Umbilical cord (tissue), 2 donors: ENCODE measurements at places on chromosomes 11 and 22. TPM values are rescaled to one million over a fixed set of nuclear protein-coding genes. Genes with fewer than 3 reads are reported as not detected.

Gene GSTT2B
- 7.2 TPM for total RNA-seq

GRCh38 chr11:36402568-36403170, 106.6 kb downstream of the PRR5L start:
- DNase-seq = no peak

Gene RFPL3
- total RNA-seq = 0.48 TPM

DNA sequence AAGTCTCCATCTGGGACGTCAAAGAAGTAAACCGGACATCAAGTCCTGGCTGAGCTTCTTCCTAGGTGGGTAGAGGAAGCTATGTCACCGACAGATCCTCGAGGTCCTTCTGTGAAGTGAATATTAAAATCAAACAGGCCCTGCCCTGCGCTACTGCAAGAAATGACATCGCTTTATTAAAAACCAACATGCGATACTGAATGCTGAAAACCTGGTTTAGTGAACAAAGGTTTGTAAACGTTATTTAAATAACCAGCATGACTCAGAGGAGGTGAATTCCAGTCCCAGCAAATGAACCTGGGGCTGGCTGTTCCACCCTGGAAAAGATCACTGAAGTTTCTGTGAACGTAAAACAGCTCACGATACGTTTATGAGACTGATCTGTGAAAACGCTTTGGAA, 645 bp downstream of the RTCB start:
- DNase-seq = peak; percentile 14

DNA sequence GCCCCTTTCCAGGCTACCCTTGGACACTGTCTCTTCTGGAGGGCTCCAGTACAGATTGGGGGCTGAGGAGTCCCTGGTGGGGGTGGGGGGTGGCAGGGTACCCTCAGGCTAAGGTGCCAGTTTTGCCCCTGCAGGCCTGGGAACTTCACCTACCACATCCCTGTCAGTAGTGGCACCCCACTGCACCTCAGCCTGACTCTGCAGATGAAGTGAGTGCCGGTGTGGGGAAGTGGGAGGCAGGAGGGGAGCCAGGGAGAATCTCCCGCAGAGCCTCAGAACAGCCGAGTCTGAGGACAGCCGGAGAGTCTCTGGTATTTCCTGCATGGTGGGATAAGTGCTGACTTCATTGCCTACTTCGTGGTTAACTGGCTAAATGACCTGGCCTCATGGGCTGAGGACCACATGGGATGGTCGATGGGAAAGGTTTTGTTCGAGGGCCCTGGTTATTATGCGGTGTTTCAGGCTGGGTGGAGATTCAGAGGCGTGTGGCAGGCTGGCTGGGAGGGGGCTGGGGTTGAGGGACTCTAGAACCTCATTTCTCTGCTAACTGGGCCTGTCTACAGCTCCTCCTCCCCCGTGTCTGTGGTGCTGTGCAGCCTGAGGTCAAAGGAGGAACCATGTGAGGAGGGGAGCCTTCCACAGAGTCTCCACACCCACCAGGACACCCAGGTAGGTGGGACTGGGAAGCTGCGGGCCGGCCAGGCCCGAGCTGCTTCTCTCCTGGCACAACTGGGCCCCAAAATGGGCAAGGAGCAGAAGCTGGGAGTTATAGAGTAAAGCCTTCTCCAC, 8.5 kb downstream of the TMEM258 start:
- DNase-seq = no peak

Gene FADD
- 23.8 TPM for total RNA-seq

Gene TPP1
- 59.7 TPM for total RNA-seq

GRCh38 chr22:41983513-41984405, 14.5 kb downstream of the SEPTIN3 start:
- no peak for DNase-seq

DNA sequence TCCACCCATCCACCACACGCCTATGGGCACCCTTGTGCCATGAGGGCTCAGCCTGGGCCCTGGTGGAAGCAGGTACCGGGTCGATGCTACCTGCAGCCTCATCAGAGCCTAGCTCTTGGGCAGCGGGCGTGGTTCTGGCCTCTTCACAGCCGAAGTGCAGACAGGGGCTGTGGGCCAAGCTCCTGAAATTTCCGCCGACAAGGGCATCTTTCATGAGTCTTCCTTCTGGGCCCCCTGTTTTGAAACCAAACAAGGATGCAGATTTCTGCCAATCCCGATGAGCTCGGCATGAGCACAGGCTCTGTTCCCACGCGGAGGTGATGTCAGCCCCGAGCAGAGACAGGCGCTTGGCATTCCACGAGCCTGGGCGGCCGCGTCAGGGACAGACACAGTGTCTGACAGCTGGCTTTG, 22.6 kb upstream of the MGAT3 start:
- no peak for DNase-seq

DNA sequence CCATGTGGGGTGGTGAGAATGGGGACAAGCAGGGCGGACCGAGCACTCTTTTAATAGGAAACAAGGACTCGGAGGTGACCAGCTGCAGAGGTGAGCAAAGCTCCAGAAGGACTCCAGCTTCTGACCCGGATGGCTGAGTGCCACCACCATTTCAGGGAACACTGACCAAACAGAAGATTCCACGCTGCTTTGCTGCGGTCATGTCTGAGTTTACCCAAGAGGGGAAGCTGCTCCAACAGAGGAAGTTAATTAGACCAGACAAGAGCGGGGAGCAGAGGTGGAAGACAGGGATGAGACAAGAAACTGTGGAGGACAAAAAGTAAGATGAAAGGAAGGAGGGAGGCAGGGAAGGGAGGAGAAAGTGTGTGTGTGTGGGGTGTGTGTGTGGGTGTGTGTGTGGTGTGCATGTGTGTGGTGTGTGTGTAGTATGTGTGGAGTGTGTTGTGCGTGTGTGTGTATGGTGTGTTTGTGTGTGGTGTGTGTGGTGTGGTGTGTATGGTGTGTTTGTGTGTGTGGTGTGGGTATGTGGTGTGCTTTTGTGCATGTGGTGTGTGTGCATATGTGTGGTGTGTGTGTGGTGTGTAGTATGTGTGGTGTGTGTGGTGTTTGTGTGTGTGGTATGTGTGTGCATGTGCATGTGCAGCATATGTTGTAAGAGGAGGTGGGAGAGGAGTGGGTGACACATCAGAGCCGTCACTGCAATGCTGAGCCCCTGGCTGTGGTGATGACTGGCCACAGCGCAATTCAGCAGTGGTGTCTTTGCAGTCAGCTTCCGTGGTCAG, 82.2 kb upstream of the AKIP1 start:
- DNase-seq = no peak

GRCh38 chr11:68302670-68303069, 9.7 kb upstream of the LRP5 start:
- no peak for DNase-seq

GRCh38 chr22:27499121-27499520, 302.4 kb downstream of the MN1 start:
- no peak for DNase-seq

DNA sequence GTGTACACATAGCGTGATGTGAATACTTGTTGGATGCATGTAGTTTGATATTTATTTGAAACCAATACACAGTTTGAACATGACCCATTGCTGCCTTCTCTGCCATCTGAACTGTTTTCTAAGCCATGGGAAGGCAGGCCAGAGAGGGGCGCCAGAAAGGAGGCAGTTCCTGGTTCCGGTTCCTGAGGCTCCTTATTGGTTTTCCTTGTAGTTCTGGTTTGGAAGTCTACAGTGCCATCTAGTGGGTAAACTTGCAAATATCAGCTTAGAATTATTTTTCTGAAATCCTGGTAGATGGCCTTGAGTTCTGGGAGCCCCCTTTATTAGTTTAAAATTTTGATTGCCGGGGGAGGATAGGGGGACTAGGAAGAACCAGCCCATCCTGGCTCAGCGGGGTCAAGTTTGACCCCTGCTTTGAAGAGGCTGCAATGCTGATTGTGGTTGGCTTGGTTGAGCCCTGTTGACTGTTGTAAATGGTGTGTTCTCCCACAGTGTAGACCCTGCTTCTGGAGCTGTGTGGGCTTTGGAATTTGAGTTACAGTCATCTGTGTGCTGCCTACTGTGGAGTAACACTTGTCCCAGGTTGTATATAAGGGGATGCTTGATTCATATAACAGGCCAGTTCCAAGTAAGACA, 48.4 kb downstream of the GRAMD1B start:
- DNase-seq = peak; percentile 82

GRCh38 chr11:125350206-125351032, 145.6 kb downstream of the FEZ1 start:
- peak; percentile 48 for DNase-seq

Gene OR51E2
- 6.0 TPM for total RNA-seq

GRCh38 chr11:126604461-126604860, 249.0 kb downstream of the ST3GAL4 start:
- DNase-seq = no peak

Gene NXPE2
- 8.4 TPM for total RNA-seq
